Stimulated activated CD4-positive, alpha-beta T cell treated with anti-CD3 and anti-CD28 coated beads, Interleukin-1b, Interleukin-23, amount 100 ng/mL, for 1 hour (primary cell): ENCODE measurements at places on chromosomes 2 and 18.

DNA sequence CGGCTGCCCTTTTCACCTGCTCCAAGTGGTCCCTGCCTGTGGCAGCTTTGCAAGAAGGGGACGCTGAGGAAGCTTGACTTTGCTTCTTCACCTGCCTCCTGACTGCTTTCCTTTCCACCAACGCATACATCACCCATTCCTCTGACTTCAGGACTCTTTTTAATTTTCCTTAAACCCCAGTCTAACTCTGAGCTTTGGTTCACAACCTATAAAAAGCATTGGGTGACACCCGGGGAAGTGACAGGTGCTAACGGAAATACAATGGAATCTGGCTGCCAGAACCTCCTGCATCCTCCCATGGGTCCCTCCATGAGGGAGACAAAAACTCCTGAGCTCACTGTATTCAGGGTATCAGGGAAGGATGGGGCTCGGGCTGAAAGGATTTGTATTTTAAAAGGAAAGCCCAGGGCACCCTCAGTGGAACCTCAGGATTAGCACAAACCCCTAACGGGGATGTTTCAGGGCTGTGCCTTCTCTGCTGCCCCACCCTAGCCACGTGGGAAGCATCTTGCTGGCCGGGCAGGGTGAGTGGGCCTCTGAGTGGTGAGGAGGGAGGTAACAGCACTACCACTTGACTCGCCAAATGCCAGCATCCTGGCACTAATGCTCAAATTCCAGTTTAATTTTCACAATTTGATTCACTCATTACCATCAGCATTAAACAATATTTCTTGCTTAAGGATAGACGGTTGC, 284.8 kb downstream of the CELF4 start:
- no peak for DNase-seq

DNA sequence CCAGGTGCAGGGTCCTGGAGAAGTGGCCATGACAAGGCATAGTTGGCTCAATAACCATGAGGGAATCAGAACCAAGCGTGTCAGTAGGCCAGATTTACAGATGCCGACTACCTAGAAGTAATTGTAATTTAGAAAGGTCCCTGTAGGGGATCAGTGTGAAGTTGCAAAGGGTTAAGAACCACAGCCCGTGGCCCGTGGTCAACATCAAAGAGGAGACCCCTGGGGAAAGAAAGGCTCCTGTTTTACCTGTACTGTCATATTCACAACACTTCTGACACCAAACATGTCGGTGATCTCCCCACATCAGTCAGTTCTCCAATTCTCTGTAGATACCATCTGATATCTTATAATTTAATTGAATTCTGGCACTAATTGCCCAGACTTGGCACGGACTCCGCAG, 31.0 kb downstream of the SP100 start:
- no peak for DNase-seq

- no peak for DNase-seq
Measured at GRCh38 chr18:10057894-10058791, 144.3 kb downstream of the VAPA start.

DNA sequence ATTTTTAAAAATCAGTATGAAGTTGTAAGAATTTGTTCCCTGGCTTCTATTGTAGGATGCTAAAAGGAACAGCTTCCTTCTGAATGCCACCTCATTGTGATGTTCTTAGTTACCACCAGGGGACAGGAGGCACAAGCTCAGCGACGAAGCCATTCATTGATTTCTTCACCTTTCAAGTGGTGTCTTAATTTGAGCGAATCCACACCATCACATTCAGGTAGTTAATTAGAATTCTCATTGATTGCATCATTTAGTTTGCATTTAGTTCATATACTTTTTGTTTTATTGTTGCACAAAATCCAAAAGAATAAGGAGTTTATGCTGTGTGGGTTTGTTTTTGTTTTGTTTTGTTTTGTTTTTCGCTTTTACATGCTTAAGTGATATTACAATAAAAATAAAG, 23.1 kb downstream of the CYP27C1 start:
- DNase-seq = no peak

DNA sequence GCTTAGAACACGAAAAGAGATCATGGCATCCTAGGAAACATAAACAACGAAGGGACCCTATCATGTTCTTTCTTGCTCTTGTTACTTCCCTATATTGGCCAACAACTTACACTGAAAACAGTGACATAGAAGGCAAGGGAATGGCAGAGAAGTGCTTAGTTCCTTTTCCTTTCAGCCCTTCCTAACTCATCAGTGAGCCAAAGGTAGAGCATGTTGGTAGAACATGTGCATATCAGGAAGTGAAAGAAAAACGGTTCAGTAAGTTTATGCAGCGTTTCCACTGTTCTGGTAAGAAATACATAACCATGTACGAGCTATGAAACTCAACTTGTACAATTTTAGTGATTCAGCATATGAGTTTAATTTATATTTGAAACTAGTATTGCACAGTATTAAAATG, 21.7 kb downstream of the AKAIN1 start:
- no peak for DNase-seq

- DNase-seq = no peak
Measured at GRCh38 chr2:157792335-157793052, 83.6 kb downstream of the ACVR1 start.

DNA sequence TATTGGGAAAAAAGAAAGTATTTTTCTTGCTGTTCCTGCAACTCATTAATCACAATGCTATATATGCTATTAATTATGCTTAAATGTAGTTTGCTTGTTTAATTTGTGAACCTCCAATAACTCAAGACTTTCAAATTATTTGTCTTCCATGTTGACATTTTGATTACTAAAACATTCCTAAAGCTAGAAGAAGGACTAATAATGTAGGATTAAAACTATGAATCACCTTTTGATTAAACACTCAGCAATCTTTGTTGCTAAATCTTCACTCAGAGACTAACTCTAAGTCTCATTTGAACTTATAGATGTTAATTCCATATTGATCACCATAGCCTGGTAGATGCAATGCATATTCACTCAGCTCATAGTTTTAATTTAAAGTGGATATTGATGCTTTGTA, 524.6 kb upstream of the ZEB2 start:
- no peak for DNase-seq

GRCh38 chr2:12335131-12335530, 381.6 kb upstream of the TRIB2 start:
- no peak for DNase-seq

GRCh38 chr18:26133652-26134051, at the start of gene PSMA8:
TSS of gene PSMA8 (plus strand) at chr18:26133869. CDS start at chr18:26133966, 97 bp downstream.
- no peak for DNase-seq

DNA sequence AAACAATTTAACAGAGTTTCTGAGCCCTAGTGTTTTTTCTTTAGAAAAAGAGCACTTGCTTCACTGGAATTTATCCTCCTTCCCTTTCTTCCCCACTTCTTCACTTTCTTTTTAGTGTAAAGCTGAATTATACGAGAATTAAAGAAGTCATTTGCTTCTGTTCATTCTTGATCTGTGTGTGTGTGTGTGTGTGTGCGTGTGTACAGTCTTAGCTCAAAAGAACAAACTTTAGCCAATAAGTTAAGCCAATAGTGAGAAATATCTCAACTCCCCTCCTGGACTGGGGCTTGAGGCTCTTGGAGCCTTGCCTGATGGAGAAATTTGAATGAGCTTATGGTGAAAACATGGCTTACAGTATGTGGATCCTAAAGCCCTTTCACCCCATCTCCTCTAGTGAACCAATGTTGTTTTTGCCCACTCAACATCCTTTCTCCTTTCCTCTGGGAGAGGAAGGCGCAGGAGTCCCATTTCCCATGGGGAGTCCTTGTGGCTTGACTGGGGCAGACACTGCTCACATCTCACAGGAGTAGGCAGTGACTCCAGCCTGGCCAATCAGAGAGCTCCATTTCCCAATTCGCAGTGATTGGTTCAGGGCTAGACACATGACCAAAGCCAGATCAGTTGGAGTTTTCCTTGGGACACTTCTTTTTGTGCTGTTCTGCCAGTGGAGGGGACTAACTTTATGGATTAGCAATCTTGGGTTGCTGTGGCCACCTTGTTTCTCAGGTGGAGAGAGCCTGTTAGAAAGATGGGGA, 16.3 kb upstream of the MYO3B start:
- no peak for DNase-seq

DNA sequence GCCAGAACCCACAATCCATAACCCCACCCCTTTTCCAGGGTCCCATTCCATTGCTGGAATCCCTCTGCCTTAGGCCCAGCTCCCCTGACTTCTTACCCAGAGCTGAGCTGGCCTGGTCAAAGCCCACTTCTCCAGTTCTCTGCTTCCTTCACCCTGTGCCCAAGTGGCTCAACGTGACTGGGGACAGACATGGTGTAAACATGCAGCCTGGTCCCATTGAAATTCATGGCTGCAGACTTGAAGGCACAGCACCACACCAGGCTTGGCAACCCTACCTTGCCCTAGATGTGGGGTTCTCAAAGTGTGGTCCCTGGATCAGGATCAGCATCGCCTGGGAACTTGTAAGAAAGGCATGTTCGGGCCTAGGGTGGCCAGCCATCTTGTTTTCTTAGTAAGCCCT, 3.7 kb downstream of the HS1BP3 start:
- no peak for DNase-seq

DNA sequence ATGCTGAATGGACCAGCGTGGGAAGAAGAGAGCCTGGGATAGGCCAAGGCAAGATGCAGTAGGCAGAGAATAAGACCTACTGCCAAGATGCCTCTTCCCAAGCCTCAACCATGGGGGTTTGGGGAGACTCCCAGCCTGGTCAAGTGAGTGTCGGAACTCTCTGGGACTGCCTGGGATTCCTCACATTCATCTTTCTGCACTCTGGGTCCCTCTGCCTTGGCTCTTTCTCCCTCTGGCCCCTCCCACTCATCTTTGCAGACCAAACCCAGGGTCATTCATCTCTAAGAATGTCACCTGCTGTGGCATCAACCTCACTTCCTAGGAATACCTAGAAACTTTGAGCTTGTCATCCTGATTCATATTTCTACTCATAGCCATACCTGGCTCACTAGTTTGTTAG, 211.3 kb upstream of the HNRNPA3 start:
- DNase-seq = no peak

- DNase-seq = no peak
Measured at GRCh38 chr2:132849118-132849517, 179.1 kb upstream of the LYPD1 start.
